ENCODE measurements at places on chromosomes 3 and 15.
A peak's percentile ranks its signal among the peaks of the same experiment; 100 is the strongest.

- peak; percentile 79 for DNase-seq
Measured at GRCh38 chr3:67655364-67656121, 1.1 kb upstream of the SUCLG2 start.

- DNase-seq = no peak
Measured at GRCh38 chr15:101250873-101251829, 697 bp downstream of the CHSY1 start.

DNA sequence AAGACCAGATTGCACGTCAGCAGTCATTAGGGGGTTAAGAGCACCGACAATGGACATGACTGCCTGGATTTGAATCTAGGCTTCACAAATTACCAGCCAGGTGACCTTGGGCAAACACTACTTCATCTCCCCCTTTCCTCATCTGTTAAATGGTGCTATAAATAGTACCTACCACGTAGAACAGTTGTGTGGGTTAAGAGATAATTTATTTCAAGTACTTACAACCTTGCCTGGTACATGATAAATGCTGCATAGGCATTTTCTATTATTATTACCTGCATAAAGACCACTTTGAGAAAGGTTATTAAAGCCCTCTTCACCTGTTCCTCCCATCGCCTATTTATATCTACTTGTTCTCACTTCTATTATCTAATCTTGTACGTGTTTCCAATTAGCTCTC, 64.7 kb downstream of the BTD start:
- no peak for DNase-seq

DNA sequence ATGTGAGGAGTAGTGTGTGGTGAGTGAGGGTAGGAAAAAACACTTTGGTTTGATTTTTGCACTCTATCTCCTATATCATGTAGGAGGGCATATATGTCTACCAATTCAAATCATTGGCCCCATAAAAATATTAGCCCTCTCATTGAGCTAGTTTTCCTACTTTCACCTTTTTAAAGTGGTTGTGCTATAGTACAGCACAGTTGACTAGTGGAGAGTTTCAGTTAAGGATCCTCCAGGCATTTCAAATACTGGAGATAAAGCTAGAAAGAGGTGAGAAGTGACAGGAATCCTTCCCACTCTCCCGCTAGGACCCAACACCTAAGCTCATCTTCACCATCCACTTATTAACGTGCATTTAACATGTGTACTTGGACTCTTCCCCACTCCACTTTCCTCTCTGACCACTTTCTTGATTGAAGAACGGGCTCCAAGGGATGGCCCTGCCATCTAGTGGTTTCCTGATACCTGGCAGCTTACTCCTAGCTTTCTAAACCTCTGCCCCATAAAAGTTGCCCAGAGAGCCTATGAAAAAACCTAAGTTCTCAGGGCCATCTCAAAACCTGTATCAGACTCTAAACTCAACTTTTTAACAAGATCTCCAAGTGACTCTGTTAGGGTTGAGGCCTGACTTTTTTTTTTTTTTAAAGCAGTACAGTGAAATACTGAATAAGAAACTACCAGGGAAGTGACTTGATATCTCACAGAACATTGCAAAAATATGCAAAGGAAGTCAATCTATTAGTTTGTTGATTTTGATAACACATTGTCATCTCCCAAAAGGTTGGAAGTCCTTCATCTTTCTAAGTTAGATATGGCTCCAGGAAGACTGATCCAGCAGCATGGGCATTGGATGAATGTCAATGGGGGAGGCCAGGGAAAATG, 17.9 kb downstream of the IL12A start:
- peak; percentile 18 for DNase-seq

- peak; percentile 37 for DNase-seq
Measured at GRCh38 chr3:177882124-177882648, 654.0 kb upstream of the KCNMB2 start.

DNA sequence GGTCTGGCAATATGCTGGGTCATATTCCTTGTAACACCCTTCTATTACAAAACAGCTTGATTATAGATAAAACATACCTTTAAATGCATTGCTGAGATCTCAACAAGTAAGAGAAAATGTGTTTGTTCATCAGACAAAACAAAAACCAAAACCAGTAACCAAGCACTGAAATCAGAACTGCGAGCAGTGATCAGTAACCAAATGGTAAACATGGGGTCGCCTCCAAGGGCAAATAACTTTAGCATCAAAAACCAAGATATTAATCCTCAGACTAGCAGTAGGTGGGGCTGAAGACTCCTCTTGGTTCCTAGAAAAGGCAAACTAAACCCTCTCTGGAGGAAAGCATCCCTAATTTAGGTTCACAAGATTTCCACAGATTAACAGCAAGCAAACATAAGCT, 6.6 kb upstream of the HESX1 start:
- no peak for DNase-seq

GRCh38 chr15:66071160-66071920, 182.2 kb downstream of the MEGF11 start:
- no peak for DNase-seq

DNA sequence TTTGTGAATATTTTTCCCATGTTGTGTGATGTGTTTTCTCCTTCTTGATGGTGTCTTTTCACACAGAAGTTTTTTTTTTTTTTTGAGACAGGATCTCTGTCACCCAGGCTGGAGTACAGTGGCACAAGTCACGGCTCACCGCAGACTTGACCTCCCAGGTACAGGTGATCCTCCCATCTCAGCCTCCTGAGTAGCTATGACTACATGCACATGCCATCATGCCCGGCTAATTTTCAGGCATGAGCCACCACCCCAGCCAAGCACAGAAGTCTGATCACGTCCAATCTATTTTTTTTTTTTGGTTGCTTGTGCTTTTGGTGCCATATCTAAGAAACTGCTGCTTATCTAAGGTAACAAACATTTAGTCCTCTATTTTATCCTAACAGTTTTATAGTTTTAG, 24.6 kb downstream of the TOMM70 start:
- DNase-seq = no peak

DNA sequence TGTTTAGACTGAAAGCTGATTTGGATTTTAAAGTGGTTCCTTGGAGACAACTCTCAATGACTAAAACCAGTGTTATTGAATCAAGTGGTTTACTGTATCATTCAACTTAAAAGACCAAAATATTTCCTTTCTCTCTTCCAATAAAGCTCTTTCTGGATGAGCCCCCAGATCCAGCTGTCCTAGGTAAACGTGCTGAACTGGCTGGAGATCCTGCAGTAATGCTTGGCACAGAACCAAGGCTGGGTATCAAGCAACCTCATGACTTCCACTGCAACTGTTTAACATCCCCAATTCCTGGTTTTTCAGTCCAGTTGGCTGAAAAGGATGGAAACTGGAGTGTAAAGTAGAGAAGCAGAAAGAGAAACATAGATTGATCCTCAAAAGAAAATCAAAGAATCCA, 28.9 kb downstream of the SEC22C start:
- no peak for DNase-seq

DNA sequence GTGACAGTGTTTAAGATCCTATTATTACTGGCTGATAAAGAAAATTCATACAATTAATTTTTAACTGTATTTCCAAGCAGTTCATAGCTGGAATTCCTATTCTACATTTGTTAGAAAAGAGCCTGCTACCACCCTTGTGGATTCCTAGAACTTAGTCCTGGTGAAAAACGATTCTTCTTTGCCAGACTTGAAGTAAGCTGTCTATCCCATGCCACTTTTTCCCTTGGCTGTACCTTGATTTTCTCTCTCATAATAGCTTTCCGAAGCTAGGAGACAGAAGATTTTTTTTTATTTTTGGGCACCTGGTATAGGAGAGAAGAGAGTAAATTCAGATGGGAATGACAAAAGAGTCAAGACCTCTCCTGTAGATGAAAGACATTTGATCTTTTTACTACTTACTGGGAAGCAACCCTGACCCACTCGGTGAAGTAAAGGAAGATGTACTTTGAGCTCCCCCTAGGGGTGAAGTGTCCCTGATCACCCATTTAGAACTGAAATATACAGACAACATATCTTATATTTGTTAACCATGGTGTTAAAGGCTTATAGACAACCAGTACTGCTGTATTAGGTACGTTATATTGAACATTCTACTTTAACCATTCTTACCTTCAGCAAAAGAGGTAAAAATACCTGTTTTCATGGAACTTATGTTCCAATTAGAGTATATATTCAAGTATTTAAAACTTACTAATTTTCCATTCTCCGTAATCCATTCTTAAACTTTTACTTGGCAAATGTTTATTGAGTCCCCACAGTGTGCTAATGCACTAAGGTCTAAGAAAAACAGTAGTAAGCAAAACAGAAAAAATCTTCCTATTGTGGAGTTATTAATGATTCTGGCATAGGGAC, 36.2 kb upstream of the C3orf38 start:
- peak; percentile 60 for DNase-seq

GRCh38 chr3:45187694-45188141, 38.4 kb downstream of the TMEM158 start:
- peak; percentile 50 for DNase-seq

DNA sequence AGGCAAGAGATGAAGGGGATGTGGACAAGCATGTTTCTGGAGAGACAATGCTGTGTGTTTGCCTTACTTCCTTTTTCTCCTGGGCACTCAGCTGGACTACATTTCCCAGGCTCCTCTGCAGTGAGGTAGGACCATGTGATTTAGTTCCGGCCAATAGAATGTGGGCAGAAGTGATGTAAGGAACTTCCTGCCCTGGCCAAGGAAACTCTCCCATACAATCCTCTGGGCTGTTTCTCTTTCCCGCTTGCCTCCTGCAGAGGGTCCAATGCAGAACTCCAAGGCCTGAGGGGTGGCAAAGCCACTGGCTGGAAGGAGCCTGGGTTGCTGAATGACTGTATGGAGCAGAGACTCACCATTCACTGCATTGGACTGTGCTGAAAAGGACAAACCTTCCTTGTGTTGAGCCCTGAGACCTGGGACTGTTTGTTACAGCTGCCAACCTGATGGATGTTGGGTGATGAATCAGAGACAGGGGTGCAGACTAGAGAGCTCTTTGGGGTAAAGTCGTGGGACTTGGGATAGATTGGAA, 82.7 kb upstream of the SLC6A6 start:
- DNase-seq = peak; percentile 25

- no peak for DNase-seq
Measured at GRCh38 chr3:65350801-65351476, 663.1 kb upstream of the ADAMTS9 start.

- DNase-seq = no peak
Measured at GRCh38 chr3:105906836-105907235, 38.0 kb upstream of the CBLB start.

GRCh38 chr3:17518189-17519059, 224.0 kb downstream of the TBC1D5 start:
- DNase-seq = no peak

GRCh38 chr15:50280271-50280670, 14.7 kb upstream of the HDC start:
- DNase-seq = no peak

DNA sequence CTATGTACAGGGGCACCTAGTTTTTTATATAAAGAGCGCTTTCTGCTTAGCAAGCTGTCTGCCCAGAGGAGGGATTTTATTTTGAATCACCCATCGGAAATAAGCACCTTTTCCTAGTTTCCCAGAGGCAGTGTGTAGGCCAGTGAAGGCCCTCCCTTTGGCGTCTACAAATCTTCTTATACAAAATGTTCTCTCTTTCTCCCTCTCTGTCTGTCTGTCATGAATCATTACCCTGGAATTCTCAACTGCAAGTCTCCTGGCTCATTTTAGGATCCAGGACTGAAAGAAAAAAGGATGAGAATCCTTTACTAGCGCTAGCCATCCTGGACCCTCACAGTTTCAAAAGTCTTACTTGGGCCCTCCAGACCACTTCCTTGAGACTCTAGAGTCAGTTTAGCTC, 728.1 kb downstream of the OTOL1 start:
- DNase-seq = no peak

DNA sequence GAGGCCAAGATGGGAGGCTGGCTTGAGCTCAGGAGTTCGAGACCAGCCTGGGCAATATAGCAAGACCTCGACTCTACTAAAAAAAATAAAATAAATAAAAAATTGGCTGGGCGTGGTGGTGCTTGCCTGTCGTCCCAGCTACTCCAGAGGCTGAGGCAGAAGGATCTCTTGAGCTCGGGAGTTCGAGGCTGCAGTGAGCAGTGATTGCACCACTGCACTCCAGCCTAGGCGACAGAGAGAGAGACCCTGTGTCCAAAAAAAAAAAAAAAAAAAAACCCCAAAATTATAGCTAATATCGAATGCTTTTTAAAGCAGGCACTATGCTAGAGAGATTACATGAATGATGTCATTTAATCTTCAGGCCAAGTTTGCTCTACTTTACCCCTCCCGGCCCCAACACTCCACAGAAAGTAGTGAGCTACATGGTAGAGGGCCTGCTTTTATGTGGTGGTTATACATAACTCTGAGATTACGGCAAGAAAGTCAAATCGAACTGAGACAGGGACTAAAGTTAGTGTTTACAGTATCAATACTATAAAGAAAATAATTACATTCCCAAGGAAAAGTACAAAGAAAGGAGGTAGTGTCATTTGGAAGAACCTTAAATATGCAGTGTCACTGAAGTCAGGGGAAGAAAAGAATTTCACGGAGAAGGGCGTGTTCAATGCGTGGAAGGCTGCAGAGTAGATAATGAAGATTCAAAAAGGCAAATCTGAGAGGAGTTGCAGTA, 1.1 kb downstream of the ADPGK start:
- DNase-seq = peak; percentile 35

DNA sequence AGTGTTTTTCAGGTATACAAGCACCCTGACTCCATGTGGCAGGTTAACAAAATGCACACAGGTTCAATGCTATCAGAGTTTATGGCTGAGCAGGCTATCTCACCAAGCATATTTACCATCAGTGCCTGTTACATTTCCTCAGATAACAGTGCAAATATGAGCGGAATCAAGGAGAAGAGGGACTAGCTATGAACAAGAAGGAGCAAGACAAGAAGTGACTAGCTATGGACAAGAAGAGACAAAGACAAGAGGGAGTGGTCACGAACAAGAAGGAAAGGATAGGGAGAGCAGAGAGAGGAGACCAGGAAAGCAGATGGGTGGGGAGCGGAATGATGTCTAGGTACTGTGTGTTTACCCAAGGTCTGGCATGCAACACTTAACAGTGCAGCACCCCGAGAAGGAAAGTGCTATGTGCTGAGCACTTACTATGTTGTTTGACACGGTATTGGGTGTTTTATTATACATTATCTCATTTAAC, 8.6 kb downstream of the ILDR1 start:
- DNase-seq = no peak

- no peak for DNase-seq
Measured at GRCh38 chr3:183296944-183297343, 43.9 kb downstream of the B3GNT5 start.

- DNase-seq = no peak
Measured at GRCh38 chr3:30557746-30558303, 48.6 kb upstream of the TGFBR2 start.

- no peak for DNase-seq
Measured at GRCh38 chr15:49094923-49095322, 48.7 kb upstream of the SECISBP2L start.

- no peak for DNase-seq
Measured at GRCh38 chr3:116473602-116474001, 28.3 kb upstream of the LSAMP start.

Data from activated CD4-positive, alpha-beta T cell treated with anti-CD3 and anti-CD28 coated beads for 48 hours (primary cell).